A549 treated with CORT108297 at 1 μM for 4 hours (cell line): ENCODE measurements at places on chromosomes 4 and X. TPM values are rescaled to one million over a fixed set of nuclear protein-coding genes. Genes with fewer than 3 reads are reported as not detected.

The PPEF2 gene
- not detected in 5 replicates for total RNA-seq

The ARHGAP10 gene
- 14.5 to 17.9 TPM (median 15.7 TPM) in 5 replicates for total RNA-seq

The HTN1 gene
- total RNA-seq: not detected in 5 replicates

The BEND4 gene
- 0.05 TPM in 1 of 5 replicates, not detected in the others for total RNA-seq

The RHOXF1 gene
- 0.10 TPM in 1 of 5 replicates, not detected in the others for total RNA-seq

The TLR10 gene
- total RNA-seq: 0.03 to 0.07 TPM (median 0.04 TPM) in 4 of 5 replicates, not detected in the other

The DIAPH2 gene
- 3.5 to 5.3 TPM (median 4.0 TPM) in 5 replicates for total RNA-seq

The CLDN34 gene
- not detected in 5 replicates for total RNA-seq

The SUV39H1 gene
- 18.9 to 22.9 TPM (median 22.2 TPM) in 5 replicates for total RNA-seq

The CT45A3 gene
- 0.11 to 0.16 TPM in 2 of 5 replicates, not detected in the others for total RNA-seq

The HMGN5 gene
- total RNA-seq: 2.2 to 4.3 TPM (median 2.3 TPM) in 5 replicates

The IQCM gene
- total RNA-seq: not detected in 5 replicates

The DCHS2 gene
- not detected in 5 replicates for total RNA-seq

The NIPAL1 gene
- total RNA-seq: 0.68 to 1.1 TPM (median 0.86 TPM) in 5 replicates
